ENCODE measurements at places on chromosomes 12 and 14.

DNA sequence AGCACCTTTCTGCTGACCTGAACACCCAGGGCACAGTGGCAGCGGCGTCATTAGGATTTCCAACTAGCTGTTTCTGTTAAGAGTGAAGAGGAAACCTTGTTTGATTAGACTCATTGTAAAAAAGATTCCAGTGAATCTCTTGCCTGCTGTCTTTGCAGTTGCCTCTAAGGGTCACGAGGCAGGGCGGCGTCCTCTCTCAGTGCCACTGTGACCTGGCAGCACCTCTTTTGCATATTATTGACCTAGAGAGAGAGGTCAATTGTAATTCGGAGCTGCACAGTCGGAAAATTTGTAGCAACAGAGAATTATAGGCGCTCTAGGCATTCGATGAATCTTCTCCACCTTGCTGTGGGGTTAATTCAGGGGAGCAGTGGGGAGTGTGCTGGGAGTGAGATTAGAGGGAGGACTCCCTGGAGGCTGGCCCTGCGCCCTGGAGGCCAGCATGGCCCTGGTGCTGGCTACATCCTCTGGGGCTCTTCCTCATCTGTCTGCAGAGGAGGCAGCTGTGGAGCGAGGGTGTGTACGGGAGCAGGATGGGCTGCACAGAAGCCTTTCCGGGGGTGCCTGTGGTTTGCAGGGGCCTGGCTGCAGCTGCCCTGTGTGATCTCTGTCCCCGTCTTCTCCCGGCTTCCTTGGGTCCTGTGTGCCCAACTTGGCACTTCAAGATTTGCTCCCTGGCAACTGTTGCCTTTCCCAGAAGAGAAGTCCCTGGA, 14.3 kb downstream of the PACS2 start:
- DNase-seq = no peak

DNA sequence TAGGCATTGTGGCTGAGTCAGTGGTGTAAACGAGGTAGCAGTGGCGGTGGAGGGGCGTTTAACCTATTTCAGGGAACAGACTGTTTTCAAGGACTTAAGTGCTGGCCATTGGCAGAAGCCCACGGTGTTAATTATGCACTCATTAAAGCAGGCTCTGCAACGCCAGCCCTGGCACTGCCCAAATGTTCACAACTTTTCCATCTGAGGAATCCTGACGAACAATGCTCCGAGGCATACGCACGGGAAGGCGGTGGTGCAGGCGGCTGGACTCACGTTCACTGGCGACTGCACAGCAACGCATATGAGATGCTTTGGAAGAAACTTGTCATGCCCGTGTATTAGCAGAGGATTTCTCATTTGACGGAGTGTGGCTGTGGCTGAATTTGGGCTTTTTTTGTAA, 70.6 kb upstream of the SLC24A4 start:
- no peak for DNase-seq

GRCh38 chr12:85448548-85449139, 168.6 kb downstream of the ALX1 start:
- no peak for DNase-seq

DNA sequence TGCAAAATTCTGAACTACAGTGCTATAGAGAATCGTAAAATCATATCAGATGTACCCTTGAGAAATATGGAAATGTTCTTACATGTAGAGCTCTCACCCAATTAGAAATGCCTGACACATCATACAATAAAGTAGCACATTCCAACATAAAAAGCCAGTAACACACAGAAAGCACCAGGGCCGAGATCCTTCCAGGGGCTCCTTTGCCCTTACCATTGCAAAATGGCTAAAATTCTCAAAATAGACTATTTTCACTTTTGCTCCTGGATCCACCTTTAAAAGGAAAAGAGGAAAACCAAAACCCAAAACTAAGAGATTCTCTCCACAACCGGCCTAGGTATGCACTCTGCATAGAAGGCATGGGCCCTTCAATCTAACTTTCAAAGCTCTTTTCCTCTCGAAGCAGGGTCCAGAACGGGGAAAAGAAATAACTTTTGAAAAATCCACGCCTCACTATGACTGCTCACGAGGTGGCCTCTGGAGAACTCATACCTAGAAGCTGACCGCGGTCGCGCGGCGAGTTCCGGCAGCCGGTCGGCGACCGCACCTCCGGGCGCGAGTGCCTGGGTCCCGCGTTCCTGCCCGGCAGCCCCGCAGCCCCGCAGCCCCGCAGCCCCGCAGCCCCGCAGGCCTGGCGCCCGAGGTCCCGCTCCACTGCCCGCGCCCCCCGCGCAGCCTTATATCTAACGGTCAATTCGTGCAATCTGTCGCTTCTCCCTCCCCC, 2.7 kb downstream of the OTX2 start:
- no peak for DNase-seq

- peak; percentile 32 for DNase-seq
Measured at GRCh38 chr12:48105321-48105866, 485 bp downstream of the SENP1 start.

DNA sequence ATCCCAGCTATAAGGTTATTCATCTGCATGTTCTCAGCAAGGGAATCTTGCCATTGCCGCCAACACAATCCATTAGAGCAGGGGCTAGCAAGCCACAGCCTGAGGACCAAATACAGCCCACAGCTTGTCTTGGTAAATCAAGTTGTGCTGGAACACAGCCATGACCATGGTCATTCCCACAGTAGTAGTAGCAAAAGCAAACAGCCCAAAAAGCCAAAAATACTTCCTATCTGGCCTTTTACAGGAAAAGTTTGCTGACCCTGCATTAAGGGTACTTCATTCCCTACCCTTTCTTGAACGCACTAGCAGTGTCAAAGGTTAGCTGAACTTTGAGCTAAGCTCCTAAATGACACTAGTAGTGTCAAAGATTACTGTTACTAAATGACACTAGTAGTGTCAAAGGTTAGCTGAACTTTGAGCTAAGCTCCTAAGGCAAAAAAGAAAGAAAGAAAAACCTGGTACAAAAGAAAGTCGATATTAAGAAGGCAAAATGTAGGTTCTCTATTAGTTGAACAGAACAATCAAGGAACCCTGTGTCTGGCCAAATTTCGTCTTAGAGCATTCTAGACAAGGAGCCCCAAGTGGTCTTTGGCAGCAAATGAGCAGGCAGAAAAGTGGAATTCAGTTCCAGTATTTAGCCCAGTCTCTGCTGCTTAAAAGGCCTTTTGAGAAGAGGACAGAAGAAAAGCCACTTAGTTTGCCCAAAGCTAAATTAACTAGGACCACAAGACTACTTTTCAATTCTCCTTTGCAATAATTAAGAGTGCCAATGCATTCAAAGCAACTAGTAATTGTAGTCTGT, 67.7 kb downstream of the NT5DC3 start:
- DNase-seq = no peak

GRCh38 chr12:69329669-69330428, 18.3 kb upstream of the LYZ start:
- DNase-seq = no peak

DNA sequence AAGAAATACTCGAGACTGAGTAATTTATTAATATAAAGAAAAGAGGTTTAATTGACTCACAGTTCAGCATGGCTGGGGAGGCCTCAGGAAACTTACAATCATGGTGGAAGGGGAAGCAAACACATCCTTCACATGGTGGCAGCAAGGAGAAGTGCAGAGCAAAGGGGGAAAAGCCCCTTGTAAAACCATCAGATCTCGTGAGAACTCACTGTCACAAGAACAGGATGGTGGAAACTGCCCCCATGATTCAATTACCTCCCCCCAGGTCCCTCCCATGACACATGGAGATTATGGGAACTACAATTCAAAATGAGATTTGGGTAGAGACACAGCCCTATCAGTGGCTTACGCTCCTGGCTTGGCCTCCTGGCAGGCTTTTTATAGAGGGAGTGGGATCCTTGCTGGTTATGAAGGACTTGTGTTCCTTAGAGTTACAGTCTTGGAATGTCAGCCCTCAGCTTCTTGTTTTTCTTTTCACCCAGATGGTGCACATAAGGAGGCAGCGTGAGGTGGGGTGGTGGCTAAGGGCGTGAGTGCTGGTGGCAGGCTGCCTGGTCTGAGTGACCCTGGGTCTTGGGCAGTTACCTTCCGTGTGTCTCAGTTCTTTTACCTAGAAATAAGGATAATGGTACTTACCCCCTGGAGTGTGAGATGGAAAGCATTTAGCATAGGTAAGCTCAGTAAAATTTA, 25.7 kb downstream of the TRAF3 start:
- no peak for DNase-seq

- DNase-seq = no peak
Measured at GRCh38 chr12:5768171-5768570, 176.9 kb downstream of the ANO2 start.

DNA sequence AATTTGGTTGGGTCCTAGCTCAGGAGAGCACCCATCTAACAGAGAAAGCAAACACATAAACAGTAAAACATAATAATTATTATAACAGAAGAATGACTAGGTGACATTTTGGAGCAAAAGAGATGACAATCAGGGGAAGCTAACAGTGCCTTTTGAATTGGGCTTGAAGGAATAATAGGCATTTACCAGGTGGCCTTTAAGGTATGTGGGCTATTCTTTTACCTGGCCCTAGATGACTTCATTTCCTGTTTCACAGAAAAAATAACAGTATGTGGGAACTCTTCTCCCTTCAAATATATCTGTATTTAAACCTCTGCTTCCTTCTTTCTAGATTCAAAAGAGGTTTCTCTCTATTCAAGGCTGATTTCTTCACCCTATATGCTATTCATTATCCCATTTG, 3.8 kb downstream of the IRAK4 start:
- DNase-seq = no peak

- no peak for DNase-seq
Measured at GRCh38 chr14:37824939-37825712, 229.7 kb downstream of the TTC6 start.

DNA sequence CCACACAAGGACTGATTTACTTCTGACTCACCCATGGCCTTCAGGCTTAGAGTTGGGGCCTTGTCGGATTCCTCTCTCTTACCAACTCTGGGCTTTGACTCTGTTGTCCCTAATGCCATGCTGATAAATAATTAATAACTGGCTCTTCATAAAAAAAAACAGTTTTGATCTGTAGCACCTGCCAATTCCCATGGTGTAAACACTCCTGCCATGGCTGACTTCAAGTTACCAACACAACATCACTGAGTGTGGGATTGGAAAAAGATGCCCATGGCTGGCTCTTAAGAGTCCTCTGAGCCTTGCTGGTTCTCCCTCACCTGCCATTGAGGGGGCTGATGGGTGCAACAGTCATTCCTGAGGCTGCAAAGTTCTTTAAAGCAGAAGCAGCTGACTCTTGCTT, 104.8 kb downstream of the KIF26A start:
- DNase-seq = no peak

DNA sequence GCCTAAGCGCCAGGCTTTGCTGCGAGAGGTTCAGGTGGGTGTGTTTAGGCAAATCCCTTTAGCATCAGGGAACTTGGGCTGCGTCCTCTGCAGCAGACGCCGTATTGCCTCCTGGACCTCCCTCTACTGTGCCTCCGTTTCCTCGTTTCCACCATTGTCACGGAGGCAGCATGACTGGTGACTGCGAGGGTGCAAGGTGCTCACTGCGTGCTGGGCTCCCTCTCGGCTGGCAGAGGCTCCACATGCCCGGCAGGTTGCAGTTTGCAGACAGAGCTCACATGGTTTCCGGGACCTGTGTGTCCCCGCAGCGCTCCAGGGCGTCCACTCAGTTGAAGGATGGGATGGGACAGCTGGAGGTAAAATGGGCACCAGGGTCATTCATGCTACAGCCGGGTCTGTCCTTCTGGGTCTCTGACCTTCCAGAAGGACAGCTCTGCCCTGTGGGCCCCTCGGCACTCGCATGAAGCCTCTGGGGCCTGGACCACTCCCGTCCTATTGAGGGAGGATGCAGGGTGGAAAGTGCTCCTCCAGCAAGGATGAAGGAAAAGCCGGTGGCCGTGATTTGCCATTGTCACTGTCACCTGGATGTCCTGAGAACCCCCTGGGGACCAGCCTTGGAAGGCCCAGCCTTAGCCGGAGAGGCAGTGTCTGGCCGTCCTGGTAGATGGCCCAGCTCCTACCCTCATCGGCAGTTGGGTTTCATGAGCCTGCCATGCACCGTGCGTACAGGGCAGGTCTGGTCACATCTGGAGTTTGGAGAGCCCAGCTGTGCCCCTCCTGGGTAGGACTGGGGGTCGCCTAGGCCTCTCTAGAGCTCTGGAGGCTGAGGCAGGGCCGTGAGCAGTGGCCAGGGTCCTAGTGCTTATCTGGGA, 146.5 kb downstream of the KIF26A start:
- DNase-seq = no peak

- no peak for DNase-seq
Measured at GRCh38 chr14:105165761-105166485, 2.7 kb downstream of the JAG2 start.

GRCh38 chr12:86600664-86601231, 344.6 kb upstream of the MGAT4C start:
- no peak for DNase-seq

GRCh38 chr14:101320396-101320795, 240.9 kb upstream of the DIO3 start:
- no peak for DNase-seq

GRCh38 chr14:72516936-72517700, 376.8 kb downstream of the DPF3 start:
- DNase-seq = peak; percentile 66

GRCh38 chr12:132130690-132131089, 13.4 kb downstream of the DDX51 start:
- no peak for DNase-seq

DNA sequence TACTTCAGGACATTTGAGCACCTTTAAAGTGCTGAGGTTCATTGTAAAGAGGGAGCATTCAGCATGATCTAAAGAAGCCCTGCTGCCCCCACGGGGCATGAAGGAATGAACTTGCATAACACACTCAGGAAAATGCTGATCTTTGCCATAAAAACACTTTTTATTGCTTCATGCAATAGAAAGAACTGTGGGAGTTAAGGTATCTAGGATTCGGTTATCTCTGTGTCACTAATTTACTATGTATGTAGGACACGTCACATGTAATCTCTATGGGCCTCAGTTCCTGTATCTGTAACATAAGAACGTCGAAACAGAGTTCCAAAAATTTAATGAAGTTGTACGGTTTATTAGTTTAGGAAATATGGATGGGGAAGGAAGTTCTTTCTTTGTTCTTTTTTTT, 33.0 kb downstream of the BTBD7 start:
- DNase-seq = no peak

DNA sequence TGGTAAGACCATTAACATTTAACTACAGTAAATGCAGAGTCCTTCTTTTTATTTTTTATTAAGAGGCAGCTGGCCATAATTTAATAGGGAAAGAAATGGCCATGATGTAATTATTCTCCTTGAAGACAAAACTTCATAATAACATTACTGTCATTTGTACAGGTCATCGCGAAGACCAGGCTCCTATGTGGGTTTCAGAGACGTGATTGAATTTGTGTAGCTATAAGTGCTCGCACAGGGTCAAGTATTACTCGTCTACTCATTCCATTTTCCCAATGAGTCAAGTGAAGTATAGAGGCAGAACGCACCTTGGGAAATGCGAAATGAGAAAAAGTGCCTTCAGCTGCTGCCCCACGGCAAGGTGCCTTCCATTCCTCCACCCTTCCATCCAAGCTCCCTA, 40.4 kb downstream of the EGLN3 start:
- DNase-seq = no peak

- DNase-seq = no peak
Measured at GRCh38 chr12:8637666-8638065, 25.0 kb downstream of the MFAP5 start.

GRCh38 chr14:101729382-101729781, 32.1 kb upstream of the PPP2R5C start:
- no peak for DNase-seq

GRCh38 chr12:133181238-133181959, at the start of gene ZNF268:
Gene ZNF268, plus strand, starts transcription at chr12:133181495. Its CDS starts 503 bp downstream, at chr12:133181998.
- DNase-seq = peak; percentile 80

GRCh38 chr12:104187446-104188155, 28.0 kb upstream of the TXNRD1 start:
- DNase-seq = no peak

All from activated CD4-positive, alpha-beta T cell treated with anti-CD3 and anti-CD28 coated beads, Interleukin-2, amount 50 U/mL, for 4 hours (primary cell).